ENCODE measurements at places on chromosomes 3 and 15.

- no peak for DNase-seq
Measured at GRCh38 chr15:57150066-57150865, 226.0 kb upstream of the CGNL1 start.

DNA sequence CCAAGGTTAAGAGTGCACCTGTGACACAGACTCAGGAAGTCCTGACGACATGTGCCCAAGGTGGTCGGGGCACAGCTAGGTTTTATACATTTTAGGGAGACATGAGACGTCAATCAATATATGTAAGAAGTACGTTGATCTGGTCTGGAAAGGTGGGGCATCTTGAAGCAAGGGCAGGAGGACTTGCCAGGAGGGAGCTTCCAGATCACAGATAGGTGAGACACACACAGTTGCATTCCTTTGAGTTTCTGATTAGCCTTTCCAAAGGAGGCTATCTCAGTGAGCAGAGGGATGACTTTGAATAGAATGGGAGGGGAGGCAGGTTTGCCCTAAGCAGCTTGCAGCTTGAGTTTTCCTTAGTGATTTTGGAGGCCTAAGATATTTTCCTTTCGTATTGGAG is 257.4 kb downstream of the CGGBP1 start:
- DNase-seq = no peak

GRCh38 chr15:69704700-69705099 is 252.1 kb downstream of the RPLP1 start:
- DNase-seq = no peak

DNA sequence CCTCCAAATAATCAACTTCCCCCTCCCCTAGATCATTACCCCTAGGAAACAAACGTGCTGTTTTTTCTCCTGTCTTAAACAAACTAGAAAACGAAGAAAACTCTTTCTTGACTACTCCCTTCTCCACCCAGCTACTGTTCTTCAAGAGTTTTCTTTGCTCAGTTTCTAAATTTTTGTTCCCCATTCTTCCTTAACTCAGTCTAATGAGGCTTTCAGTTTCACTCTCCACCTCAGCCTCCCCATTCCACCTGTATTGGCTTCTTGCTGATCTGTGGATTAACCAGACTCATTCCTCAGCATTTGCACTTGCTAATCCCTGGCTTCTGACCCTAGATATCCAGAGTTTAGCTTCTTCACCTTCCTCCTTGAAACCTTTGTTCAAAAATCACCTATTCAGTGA is 26.8 kb downstream of the SERPINI1 start:
- no peak for DNase-seq

Data from NCI-H1105 treated with DMSO at 0.1 percent for 48 hours (cell line).